Ammon's horn (tissue), 1 donor: ENCODE measurements at places on chromosomes 2 and 18.
A peak's percentile ranks its signal among the peaks of the same experiment; 100 is the strongest.

- no peak for DNase-seq
Observed at GRCh38 chr2:173693044-173693589, 272.1 kb downstream of the SP3 start.

- no peak for DNase-seq
Observed at GRCh38 chr18:8238507-8238906, 370.7 kb upstream of the RAB12 start.

GRCh38 chr18:24860978-24861680, 400.7 kb downstream of the HRH4 start:
- DNase-seq, result no peak

GRCh38 chr2:21326152-21326551, 202.4 kb downstream of the TDRD15 start:
- no peak for DNase-seq

DNA sequence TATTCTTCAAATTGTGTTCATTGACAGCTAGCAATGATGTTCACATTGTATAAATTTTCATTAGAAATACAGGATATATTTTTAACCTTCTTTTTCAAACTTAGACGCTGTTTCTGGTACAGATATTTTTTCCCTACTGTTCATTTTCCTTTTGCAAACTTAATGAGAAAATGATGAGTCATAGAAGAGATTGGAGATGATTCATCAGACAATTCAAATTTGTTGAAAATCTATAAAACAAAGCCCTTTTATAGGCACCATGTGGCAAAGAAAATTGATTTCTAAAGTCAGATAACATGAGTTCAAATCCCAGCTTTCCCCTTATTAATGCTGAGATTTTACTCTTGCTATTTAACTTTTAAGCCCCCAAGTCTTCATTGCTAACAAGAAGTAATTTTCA, 728.8 kb upstream of the DDX18 start:
- no peak for DNase-seq

DNA sequence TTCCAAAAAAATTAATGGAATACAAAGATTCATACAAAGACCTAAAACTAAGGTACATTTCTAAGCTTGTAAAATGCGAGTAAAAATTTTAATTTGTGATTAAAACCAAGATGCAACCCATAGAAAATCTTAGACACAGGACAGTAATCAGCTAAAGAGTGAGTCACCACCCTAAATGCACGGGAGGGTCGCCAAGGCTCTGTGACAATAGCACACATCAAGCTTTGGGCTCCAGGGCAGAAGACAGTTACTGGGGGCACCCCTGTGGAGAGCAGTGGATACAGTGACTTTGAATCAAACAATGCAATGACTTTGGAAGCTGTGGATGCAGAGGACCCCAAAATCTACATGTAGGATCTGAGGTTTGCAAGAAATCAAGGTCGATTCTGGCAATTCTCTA, 7.5 kb downstream of the FLACC1 start:
- DNase-seq, result no peak

DNA sequence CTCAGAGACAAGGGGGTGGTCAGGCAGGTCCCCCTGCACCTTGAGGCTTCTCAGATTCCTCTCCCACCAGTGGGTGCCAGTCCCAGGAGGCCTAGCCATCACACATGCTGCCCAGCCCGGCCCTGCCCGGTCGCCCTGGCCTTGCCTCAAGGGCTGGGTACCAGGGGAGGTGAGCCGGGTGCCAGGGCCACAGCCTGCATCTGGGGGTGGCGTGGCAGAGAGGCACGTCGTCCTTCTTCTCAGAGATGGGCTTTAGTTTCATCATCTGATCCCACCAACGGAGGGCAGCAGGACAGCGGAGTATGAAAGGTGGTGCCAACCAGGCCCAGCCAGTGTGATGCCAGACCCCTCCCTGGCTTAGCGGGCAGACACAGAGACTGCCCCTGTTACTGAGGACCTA, 161.7 kb downstream of the TFCP2L1 start:
- DNase-seq, result no peak

DNA sequence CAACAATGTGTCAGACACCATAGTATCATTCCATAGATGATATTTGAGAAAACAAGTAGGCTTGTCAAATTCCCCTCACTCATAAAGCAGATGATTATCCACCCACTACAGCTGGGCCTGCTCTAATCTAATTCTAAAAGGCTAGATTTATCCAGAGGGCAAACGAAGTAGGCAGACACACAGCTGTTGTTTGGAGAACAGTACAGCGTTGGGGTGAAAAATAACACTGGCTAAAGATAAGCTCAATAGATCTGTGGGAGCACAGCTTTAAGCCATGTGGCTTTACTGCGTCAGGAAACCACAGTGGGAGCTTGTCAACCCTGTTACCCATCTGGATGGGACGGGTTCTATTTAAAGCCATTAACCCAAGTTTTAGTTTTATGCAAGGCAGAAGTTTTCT, 48.9 kb upstream of the COBLL1 start:
- peak; percentile 35 for DNase-seq

DNA sequence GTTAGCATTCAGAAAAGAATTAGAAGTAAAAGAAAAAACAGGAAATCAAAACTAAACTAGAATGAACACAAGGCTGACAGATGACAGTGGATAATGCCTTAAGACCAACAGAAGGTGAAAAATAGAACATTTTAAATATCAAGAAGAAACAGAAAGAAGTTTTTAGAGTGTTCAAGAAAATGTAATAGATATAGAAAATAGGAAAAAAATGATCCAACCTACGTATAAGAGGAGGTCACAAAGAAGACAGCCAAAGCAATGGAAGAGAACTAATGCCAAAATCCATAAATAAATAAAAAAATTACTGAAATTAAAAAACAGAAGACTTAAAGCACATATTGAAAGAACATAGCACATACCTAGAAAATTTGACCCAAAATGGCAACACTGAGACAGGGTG, 42.5 kb upstream of the EN1 start:
- DNase-seq, result no peak

- DNase-seq, result no peak
Observed at GRCh38 chr2:213846856-213847255, 562.6 kb downstream of the SPAG16 start.

GRCh38 chr2:113275556-113276215, 3.0 kb downstream of the PAX8 start:
- DNase-seq, result no peak

- DNase-seq, result no peak
Observed at GRCh38 chr2:49111456-49111855, 42.9 kb downstream of the FSHR start.

DNA sequence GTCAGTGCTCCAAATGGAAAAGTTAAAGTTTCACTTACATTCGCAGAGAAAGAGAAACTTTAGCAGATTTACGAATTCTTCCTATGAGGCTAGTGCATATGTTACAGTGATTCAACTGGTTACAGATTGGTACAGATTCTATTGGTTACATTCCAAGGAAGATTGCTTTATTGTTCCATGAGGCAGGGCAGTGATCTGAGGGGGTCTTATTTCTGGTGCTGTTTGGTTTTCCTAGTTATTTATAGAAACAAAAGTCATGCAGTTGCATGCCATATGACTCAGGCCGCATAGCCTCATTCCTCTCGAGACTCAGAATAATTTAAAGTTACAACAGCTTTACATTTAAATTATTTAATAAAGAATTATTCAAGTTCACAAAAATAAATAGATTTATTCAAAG, 385.4 kb upstream of the SYT4 start:
- DNase-seq, result no peak

GRCh38 chr18:49399003-49399402, 61.4 kb downstream of the DYM start:
- peak; percentile 5 for DNase-seq

- no peak for DNase-seq
Observed at GRCh38 chr2:232483923-232484627, 3.6 kb downstream of the ECEL1 start.
